ENCODE measurements at places on chromosomes 3 and 15. TPM values are rescaled to one million over a fixed set of nuclear protein-coding genes. Genes with fewer than 3 reads are reported as not detected.

Gene DGKG
- total RNA-seq = 12.5 TPM

DNA sequence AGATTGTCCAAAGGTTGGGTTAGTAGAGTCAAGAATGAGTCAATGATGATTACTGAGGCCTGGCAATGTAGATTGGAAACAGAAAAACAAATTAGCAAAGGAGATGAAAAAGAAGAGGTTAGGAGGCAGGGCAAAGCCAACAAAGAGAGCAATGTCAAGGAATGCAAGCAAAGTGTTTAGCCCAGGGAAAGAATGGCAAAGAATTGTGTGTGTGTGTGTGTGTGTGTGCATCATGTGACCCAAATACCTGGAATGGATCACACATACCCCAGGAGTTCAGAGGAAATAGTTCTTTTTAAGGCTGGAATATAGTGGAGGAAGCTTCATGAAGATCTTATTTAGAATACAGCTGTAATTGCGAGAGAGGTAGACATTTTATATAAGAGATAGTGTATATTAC, 831.7 kb upstream of the ARPP21 start:
- no peak for DNase-seq

- DNase-seq = no peak
These were observed 396.3 kb downstream of the LSAMP start for GRCh38 chr3:116048991-116049390.

Gene BCL2A1
- not detected for total RNA-seq

- DNase-seq = no peak
These were observed 61.9 kb downstream of the TM4SF4 start for GRCh38 chr3:149536429-149536828.

Gene ADCY5
- 104 TPM for total RNA-seq

Gene CILP
- 15.8 TPM for total RNA-seq

DNA sequence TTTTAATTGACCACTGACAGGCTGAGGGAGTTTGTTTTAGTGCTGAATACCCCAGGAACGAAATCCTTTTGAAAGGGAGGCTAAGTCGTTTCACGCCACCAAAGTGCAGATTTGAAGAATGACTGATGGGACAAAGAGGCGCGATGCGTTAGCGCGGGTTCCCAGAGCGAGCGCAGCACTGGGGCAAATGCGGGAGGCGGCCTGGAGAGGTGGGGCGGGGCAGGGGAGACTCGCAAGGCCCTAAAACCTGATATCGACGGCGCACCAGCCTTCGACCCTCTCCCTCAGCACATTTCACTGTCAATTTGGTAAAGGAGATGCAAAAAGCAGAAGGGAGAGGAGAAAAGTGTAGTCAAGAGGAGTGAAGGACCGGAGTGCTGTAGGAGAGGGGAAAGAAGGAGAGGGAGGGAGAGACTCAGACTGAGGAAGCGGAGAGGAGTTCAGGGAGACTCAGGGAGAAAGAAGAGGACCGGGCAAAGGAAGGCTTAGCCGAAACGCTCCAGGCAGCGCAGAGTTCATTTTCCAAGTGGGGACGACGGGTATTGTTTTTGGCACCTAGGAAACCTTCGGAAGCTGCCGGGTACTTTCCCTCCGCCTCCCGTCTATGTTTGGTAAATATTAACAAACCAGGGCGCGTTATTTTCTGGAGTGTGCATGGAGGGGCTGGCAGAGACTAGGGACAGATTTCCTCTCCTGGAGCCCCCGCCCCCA, 3.8 kb upstream of the FOXB1 start:
- DNase-seq = no peak

GRCh38 chr3:10310578-10310977, 10.3 kb downstream of the SEC13 start:
- no peak for DNase-seq

GRCh38 chr15:67806536-67806935, 18.8 kb upstream of the SKOR1 start:
- no peak for DNase-seq

Gene NMB
- total RNA-seq = 2.9 TPM

- no peak for DNase-seq
These were observed 412.7 kb downstream of the ERC2 start for GRCh38 chr3:56055546-56055945.

Gene PPP2R3A
- total RNA-seq = 6.8 TPM

- no peak for DNase-seq
These were observed 875.1 kb upstream of the EPHA6 start for GRCh38 chr3:95939235-95939809.

Gene ALPK3
- 56.9 TPM for total RNA-seq

- DNase-seq = no peak
These were observed 462 bp downstream of the EDEM1 start for GRCh38 chr3:5187920-5188418.

DNA sequence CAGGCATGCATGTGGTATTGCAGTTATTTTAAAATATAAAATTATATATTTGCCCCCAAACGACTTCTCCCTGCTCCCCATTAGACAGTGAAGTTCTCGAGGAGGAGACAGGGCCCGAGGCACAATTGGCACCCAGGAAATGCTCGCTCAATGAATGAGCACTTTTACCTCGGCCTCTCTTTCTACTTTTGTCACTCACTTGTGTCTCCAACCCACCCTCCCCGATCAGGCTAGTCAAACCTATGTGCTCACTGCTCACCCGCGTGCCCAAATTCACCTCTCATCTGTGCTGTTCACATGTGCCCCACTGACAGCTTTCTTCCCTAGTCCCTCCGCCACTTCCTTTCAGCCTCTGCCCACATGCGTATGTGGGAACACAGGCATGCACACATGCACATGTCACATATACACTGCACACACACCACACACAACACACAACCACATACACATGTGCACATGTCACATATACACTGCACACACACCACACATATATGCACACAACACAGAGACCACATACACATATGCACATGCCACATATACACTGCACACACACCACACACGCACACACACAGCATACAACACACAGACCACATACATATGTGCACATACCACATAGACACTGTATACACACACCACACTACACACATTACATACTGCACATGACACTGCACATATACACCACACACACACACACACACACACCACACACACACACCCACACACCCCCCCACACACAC, 46.3 kb upstream of the DLG1 start:
- no peak for DNase-seq

Gene CD86
- 6.0 TPM for total RNA-seq

DNA sequence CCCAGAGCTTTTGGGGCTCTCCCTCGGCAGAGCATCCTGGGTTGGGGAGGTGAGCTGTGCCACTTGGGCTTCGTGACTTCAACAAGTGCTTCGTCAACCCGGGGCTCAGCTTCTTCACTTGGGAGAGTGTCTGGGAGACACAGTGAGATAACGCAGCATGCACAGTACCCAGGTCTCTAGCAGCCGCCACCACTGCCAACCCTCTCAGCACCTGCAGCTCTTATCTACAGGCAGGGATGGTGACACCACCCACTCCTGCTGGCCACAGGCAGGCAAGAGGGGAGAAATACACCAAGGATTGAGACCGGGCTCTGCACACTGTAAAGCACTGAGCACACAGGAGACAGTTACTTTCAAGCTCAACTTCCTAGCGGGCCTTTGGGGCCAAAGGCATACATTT, 11.6 kb downstream of the TKT start:
- DNase-seq = no peak

- DNase-seq = no peak
These were observed 75.6 kb downstream of the RAD18 start for GRCh38 chr3:8887435-8888300.

Gene CDC25A
- total RNA-seq = not detected

Gene HGD
- total RNA-seq = not detected

GRCh38 chr15:66936109-66936860, 129.1 kb upstream of the SMAD3 start:
- no peak for DNase-seq

Gene C3orf85
- total RNA-seq = not detected

DNA sequence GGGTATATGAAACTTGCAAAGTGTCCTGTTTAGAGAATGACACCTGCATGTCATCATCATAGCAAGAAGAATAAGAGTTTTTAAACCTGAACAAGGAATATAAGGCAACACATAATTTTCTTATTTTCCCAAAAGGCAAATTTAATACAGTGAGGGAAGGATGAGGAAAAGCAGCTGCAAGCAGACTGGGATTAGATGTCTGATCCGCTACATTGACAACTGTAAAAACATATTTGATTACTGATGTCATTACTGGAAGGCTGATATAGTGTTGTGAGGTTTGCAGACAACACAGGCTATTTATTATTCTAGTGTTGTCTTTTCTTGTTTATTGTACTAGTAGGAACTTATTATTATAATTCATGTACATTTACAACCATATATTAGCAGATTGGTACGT, 528.7 kb downstream of the ZIC1 start:
- DNase-seq = no peak

GRCh38 chr15:33296050-33296449, 14.7 kb upstream of the RYR3 start:
- DNase-seq = no peak

DNA sequence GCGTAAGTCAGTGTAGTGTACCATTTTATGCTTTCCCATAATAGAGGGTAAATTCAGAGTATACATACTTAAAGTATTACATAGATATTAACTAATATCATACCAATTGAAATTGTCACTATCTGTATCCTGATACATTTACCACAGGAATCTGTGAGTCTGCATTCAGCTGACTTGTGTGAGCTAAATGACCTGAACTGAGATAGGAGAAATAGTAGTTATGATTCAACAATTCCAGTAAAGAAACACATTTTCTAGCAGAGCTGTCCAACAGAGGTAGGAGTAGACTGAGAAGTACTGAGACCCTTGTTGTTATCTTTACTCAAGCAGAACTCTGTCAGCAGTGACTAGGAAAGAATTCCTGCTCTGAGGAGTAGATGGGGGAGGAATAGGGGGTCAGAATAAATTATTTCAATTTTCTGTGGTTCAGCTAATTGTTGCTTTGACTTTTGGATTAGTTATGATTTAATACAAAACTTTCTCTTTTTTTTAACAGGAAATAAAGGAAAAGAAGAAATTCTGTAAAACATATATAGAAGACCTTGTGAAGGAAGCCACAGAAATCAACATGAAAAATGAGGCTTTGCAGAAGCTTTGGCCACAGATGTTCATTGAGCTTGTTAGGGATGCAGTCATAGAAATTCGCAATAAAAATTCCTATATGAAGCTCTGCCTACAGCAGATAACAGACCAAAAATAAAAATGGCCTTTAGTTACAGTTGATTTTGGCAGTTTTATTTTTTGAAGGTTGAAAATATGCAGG, 66.2 kb upstream of the THSD4 start:
- DNase-seq = no peak

DNA sequence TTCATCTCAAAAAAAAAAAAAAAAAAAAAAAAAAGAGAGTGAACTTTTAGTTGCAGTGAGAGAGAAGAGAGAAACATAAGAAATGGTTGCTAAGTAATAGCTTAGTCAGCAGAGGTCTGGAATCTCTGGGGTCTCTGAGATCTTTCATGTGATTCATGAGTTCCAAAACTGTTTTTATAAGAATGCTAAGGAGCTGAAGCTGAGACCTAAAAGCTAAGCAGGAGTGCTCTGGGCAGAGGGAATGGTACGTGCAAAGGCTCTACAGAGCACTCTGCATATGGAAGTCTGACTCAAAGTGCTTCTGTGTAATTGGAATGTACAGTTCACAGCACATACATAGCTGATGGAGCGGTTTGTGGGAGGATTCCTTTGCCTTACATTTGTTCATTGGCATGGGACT, 66.3 kb upstream of the LRIG1 start:
- DNase-seq = no peak

DNA sequence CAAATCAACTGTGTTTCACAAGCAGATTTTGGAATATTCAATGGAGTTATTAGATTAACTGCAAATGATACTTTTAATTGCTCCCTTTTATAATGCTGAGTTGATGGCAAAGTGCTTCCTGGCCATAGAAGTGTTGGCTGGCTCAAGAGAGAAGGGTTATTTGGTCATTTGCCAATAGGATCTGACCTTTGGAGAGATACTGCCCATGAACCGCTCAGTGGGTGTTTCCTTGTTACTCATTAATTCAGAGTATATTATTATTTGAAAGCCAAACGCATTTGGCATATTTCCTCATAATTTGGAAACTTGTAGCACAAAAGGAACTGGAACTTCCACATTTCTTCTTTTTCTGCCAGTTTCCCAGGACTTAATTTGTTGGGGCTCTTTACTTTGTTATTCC, 234.7 kb downstream of the CDIN1 start:
- DNase-seq = no peak

Gene BFSP2
- not detected for total RNA-seq

DNA sequence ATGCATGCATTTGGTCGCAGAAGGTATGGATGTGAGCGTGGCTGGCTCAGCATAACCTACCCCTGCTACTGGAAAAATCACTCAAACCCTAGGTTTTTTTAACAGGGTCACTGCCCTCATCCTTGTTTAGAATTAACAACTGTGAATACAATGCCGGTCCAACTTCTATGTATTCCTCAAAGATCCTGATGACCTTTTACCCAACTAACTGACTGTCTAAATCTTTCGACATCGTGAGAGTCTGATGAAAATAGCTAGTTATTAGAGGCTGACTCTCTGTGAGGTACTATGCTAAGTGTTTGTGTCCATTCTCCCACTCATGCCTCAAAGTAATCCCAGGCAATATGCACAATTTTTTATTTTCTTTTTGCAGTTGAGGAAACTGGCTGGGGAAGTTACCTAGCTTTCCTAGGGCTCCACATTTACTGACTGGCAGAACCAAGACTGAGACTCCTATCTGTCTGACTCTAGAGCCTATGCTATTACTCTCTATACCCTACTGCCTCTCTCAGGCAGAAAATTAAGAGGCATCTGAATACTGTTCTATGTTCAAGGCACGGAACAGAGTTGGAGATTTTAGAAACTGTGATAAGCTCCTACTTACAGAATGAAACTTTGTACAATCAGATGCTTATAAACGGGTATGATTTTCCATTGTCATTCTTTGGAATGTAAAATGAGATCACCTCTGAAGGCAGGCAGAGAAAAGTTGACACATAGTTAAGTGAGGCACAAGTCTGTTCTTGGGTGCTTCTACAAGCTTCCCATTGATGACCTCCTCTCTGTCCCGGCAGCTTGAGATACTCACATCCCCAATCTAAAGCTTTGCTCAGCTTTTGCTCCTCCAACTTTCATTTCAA, 56.4 kb downstream of the FILIP1L start:
- DNase-seq = no peak

DNA sequence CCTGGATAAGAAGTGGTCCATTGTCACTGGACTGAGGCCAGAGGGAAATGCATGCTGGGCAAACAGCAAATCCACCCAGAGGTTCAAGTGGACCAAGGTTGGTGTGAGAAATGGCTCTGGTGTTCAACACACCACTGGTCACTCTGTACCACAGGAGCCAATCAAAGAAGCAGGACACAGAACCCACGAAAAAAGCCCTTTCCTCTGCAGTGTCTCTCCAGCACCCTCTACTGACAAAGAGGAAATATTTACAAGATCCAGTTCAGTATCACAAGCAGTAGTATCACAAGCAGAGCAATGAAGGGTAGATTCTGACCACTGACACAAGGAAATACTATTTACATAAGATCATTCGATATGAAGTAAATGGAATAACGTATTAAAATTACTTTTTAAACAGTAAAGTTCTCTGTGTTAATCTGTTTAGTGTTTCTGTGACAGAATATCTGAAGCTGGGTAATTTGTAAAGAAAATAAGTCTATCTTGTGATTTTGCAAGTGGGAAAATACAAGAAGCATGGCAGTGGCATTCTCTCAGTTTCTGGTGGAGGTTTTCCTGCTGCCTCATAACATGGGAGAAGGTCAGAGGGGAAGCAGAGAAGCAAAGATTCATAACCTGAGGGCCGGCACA, 390.7 kb downstream of the EFHB start:
- no peak for DNase-seq
